ENCODE measurements at places on chromosomes 5 and 9.

GRCh38 chr5:123786411-123786810 is 274.4 kb downstream of the CSNK1G3 start:
- DNase-seq, result no peak

DNA sequence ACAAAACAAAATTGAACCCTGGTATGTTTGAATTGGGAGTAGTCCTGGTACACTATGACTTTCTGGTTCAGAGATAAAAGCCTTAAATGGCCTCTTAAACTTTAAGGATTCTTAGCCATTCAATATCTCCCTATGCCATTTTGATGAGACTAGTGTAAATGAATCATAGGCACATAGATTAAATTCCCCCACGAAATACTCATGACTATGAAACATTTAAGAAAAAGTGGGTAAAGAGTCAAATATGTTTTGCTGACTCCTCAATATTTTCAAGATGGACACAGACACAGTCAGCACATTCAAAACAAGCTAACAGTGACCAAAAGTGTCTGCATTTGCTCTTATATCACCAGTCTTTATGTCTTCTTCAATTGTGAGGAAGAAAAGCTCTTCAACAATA is 278.3 kb downstream of the PDE4D start:
- DNase-seq, result no peak

- no peak for DNase-seq
Measured at GRCh38 chr9:83570359-83570758, 32.2 kb upstream of the FRMD3 start.

DNA sequence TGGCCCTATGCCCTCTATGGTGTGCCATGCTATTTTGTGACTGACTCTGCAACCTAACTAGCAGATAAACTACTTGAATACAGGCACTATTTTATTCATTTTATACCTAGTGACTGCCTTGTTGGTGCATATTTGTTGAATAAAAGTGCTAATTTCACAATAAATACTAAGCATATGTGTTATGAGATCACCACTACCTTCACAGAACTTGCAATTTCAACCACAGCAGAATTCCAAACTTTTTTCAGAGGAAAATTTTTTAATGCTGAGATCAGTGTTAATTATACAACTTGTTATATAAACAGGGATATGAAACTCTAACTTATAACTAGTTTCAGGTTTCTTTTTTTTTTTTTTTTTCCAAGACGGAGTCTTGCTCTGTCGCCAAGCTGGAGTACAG is 94.8 kb downstream of the NR3C1 start:
- DNase-seq, result no peak

DNA sequence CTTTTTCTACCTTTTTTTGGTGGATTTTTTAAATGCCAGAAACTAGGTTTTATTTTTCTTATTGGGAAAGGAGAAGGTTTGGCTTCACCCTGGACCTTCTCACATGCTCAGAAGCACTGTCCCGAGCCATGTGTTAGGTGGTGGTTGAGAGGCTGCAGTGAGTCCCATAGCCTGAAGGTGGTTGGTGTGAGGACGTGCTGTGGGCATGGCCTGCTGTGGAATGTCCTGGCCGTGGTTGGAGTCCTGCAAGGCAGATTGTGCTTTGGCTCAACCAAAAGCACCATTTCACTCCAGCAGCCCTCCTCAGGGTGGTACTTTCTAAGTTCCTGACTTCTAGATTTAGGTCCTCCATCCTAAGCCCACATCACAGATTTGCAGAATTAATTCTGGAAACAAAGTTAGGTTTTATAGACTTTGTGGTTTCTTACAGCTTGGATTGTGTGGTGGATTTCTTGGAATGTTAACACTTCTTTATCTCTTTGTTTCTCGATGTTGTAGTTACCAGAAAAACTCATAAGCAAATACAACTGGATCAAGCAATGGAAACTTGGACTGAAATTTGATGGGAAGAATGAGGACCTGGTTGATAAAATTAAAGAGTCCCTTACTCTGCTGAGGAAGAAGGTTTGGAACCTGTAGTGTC is 22.6 kb downstream of the OTULIN start:
- no peak for DNase-seq

DNA sequence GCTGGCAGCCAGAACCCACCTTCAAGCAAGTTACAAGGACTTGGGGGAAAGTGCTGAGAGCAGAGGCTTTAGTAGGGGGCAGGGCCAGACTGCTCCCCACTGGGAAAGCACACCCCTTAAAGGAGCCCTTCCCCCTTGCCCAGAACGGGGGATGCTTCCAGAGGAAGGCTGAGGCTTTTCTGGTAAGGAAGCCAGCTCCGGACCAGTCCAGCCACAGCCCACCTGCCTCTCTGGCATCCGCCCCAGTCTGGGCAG is 4.2 kb upstream of the DPM2 start:
- DNase-seq, result no peak

Data from T-helper 2 cell (primary cell).